ENCODE measurements at places on chromosomes 5 and 9.
A peak's percentile ranks its signal among the peaks of the same experiment; 100 is the strongest.

GRCh38 chr5:72280581-72281069, 39.4 kb downstream of the MRPS27 start:
- no peak for DNase-seq

DNA sequence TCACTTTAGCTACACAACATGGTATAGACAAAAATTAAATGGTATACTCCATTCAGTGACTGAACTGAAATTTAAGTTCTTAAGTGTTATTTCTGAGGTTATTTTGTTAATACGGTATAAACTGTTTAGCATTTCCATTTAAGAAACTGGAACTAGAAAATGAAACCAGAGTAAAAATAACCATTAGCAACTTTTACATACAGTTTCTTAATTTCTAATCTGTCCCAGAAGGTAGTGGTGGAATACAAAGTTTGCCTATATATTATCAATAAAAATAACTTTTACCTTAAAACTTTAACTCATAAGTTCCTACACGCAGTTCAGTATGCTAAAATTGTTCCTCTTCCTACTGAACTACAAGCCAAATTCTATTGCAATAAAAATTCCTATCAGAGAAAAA, 10.3 kb downstream of the GOLPH3 start:
- DNase-seq = no peak

DNA sequence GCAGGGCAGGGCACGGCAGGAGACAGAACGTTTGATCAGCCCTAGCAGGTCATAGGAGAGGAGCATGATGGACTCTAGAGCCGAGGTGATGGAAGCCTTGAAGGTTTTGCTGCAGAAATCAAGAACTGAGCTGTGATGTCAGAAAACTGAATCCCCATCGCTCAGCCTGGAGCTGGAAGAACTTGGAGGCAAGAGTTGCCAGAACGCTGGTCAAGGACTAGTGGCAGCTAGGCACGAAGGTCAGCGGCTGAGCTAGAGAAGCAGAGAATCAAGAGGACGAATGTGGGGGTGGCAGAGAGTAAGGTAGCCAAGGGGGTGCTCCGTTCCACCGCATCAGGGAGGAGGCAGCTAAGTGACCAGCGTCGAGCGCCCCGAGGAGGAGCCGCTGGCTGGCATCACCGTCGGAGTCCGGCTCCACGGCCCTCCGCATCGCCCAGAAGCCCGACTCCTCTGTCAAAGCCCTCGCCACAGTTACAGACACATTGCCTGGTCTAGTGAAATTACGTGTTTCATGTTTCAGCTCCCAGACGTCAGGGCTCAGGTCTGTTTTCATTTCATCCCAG, 1.2 kb upstream of the GALNT10 start:
- no peak for DNase-seq

- DNase-seq = no peak
Measured at GRCh38 chr5:166503506-166503905, 1787.9 kb upstream of the WWC1 start.

GRCh38 chr5:123264394-123264793, 158.8 kb downstream of the CEP120 start:
- DNase-seq = no peak

GRCh38 chr5:126871441-126871840, 94.5 kb downstream of the LMNB1 start:
- no peak for DNase-seq

GRCh38 chr9:106962615-106963363, 99.8 kb downstream of the ZNF462 start:
- no peak for DNase-seq

DNA sequence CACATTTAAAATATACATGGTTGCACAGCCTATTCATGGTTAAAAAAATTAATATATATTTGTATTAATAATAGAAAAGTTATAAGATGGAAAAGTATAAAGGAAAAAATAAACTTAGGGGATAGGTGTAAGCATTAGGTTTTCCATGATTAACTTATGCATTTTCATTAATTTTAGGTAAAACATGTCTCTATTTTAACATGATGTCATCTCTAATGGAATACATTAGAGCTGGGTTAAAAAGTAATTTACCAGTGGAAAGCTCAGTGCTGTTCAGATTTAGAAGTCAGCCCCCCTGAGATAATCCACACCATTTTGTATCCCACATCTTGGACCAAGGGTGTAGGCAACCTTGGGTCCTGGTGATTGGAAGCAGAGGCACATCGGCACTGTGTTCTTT, 49.7 kb downstream of the SNX24 start:
- no peak for DNase-seq

- no peak for DNase-seq
Measured at GRCh38 chr5:81629986-81630385, 120.9 kb downstream of the SSBP2 start.

DNA sequence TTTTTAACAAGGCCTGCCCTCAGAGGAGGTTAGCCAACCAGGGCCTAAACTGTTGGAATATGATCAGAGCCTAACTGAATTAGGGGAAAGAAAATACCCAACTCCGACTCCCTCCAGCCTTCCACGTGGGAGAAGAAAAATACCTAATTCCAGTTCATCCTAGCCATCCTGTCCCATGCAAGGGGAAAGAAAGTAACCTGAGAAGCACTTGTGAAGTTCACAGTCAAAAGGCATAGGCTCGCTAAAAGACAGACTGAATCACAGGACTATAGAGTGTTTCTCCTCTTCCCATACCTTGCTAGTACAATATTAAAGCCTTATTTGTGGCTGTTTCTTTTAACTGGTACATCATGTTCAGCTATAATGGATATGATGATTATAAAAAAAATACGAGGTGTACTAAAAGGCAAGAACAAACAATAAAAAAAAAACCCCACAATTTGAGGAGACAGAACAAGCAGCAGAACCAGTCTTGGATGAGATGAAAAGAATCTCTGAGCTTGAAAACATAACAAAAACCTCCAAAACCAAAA, 18.0 kb upstream of the ATP10B start:
- no peak for DNase-seq

DNA sequence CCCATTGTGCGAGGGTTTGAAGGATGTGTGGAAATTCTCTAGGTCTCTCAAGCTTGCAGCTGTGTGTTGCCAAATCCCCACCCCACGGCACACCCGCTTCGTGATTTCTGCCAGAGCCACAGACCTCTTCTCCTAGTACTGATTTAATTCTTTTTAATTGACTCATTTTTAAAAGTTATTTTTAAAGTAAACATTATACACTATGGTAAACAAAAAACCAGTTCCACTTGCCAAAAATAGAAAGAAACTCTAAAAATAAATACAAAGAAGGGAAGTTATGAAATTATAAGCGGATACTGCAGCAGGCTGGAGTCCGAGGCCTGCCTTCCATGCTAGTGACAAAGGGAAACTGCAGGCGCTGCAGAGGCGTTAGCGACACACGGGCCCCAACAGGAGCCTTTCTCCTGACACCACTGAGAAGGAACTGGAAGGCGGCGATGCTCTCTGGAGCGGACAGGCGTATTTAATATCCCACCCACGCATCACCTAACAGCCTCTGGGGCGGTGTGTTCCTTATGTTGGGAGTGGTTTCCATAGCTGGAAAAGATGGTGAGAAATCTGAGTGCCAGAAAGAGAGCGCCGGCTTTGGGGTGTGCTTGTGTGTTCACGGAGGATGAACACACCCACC, 122.5 kb downstream of the COL23A1 start:
- no peak for DNase-seq

DNA sequence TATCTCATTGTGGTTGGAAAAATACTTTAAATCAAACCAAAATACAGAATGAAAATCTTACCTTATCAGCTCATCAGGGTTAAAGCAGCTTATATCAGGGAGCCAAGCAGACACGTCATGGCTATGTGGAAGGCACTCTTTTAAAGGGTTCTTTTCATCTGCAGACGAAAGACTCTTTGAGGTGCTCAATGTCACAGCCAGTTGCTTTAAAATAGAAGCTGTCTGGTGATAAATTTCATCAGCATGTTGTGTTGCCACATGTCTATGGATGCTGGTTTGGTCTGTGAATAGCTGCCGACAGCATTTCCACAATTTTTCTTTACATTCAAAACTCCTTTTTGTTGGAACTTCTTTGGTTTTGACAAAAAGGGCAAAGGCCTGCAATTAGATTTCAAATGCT, 7.5 kb downstream of the TSTD2 start:
- DNase-seq = no peak

DNA sequence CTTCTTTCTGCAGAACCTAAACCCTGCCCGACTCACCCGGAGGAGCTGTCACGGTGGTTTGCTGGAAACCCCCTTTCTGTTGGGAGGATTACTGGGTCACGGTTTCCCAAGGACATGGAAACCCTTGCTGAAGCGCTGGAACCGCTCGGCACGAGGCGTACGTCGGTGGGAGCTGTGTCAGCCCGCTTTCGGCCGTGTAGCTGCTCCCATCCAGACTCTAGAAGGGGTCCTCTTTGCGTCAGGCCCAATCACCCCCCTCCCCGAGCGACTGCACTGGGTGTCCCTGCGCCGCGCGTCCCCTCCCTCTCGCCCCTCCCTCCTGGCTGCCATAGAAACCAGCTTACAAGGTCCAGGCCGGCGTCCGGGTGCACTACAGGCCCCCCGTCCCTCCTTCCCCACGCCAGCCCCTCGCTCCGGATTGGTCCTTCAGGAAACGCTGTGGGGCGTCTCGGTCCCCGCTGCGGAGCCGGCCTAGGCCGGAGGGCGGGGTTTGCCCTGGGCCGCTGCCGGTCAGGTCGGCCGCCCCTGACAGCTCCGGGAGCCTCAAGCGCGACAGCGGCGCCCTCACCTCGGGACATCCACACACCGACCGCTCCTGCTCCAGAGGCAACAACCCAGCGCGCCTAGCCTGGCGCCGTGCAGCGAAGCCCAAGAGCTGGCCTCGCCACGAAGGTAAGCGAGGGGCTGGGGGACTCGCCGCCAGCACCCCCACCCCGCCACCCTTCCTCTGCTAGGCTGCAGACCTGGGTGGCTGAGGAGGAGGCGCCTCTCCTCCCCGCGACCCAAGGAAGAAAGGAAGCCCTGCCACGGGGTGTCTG, at the start of gene NIM1K:
Gene NIM1K, plus strand, starts transcription at position 486 of the 818 bp plus-strand sequence. CDS start 53,551 bp downstream, outside the sequence.
- DNase-seq = peak; percentile 8

DNA sequence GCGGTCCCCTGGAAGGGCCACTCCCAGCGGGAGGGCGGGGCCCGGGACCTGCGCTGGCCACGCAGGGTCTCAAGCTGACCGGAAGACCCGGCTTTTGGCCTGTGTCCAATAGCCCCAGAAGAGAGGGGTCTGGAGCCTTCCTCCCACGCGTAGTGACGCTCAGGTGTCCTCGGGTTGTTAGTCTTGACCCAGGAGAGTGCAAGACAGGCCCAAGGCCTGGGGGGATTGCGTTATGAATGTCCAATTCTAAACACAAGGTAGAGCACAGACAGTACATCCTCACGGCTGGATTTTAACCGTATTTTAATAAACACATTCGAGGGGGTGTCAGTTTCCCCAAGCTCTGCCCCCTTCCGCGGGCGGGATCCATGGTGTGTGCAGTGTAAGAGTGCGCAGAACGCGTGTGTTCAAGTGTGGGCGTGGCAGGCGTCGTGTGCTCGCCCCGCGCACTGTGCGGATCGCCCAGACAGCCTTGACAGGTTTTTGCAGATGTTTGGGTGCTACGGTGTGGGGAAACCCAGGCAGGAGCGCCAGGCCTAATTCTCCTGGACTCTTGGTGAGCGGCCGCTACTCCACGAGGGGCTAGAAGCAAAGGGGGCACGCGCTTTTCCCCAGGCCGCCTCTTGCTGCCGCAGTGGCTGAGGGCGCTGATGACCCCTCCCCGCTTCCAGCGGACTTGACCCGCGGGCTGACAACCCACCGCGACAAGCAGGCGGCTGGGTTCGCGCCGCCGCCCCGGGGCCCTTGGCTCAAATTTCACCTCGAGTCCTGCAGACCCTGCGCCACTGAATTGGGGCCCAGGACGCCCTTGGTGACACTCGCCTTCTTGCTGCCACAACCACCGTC, 6.1 kb upstream of the DMRT3 start:
- no peak for DNase-seq

GRCh38 chr9:108612513-108612912, 243.3 kb downstream of the ACTL7B start:
- DNase-seq = no peak

DNA sequence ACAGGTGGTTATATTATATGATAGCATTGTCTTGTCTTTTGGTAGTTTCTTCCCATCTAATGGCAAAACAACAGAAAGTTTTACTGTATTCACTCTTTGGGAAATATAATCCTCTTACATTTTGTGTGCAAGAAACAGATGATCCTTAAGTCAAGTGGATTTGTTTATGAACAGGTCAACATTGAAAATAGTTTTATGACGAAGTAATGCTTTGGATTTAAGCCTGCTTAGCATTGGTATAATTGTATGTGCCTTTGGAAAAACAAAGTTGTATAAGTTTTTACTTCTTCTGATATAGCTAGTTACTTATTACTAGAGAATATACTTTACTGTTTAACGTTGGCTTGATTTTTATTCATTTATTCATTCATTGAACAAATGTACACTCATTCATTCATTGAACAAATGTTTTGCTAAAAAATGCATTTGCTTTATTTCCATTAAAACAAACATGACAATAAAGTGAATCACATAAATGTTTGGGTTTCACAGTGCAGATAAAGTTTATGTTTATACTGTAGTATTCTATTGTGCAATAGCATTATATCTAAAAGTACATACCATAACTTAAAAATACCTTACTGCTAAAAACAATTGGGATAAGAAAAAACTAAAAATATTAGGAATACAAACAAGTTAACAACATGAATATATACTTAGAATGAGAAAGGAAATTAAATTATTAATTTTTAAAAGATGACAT, 12.3 kb downstream of the SGCD start:
- no peak for DNase-seq

DNA sequence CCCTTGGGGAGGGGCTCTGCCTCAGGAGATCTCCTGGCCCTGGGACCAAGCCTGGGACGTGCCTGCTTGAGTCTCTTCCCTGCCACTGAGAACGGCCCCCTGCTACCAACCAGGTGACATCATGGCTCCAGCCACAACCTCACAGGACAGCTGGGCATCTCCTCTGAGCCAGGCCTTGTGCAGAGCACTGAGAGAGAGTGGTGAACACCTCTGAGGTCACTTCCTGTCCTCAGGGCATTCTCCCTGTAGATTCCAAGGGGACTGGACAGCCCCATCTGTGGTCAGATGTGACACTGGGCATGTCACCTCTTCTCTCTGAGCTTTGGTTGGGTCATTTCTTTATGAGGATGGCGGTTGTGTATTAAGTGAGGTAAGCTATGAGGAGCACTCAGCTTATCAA, 172.0 kb downstream of the MELK start:
- no peak for DNase-seq

DNA sequence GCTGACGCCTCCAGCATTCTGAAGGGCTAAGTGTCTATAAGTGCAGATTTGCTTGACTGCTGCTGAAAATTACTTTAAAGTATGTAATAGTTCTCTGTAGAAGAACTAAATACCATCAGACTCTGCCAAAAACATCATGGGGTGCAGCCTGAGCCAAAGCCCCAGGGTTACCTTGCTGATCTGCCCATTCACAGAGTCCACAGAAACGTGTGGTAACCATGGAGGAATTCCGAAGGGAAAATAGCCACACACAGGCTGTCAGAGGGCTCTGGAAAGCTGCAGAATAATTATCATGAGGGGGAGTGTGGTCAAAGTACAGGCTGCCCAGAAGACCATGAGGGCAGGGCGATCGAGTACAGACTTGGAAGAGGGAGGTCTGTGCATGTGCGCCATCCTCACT, 36.4 kb downstream of the RETREG1 start:
- DNase-seq = no peak

Measured in activated CD4-positive, alpha-beta T cell treated with anti-CD3 and anti-CD28 coated beads for 1 hour (primary cell).